Left renal cortex interstitium (tissue), 4 donors: ENCODE measurements at places on chromosomes 1 and 21. TPM values are rescaled to one million over a fixed set of nuclear protein-coding genes. Genes with fewer than 3 reads are reported as not detected.

DNA sequence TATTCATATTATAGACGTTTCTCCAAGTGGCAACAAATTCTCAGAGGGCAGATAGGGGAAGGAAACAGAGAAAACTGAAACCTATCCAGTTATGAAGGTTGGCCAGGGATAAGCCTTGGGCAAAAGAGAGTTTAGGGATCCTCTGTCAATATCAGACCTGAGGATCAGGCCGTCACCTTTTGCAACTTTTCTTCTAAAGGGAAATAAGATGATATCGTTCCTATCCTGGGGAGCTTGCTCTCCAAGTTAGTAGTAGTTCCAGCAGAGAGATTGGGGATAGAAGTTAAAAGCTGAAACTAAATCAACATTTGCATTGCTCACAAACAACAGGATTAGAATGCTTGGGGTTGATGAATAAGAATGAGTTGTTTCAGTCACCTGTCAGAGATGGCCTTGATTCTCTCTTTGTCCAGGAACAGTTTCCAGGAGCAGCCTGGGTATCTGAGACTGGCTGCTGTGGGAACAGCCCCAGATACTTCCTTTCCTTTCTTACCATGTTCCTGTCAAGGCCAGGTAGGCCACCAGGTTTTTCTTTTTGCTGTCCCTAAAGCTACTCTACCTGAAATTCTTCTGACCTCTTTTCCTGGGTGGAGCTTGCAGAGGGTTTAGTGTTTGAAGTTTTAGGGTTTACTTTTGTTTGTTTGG is 2.5 kb downstream of the RIIAD1 start:
- no peak for DNase-seq

The S100A5 gene
- polyA plus RNA-seq: 1.2 TPM

GRCh38 chr1:52640697-52641096 is 7.7 kb downstream of the SHISAL2A start:
- no peak for DNase-seq

DNA sequence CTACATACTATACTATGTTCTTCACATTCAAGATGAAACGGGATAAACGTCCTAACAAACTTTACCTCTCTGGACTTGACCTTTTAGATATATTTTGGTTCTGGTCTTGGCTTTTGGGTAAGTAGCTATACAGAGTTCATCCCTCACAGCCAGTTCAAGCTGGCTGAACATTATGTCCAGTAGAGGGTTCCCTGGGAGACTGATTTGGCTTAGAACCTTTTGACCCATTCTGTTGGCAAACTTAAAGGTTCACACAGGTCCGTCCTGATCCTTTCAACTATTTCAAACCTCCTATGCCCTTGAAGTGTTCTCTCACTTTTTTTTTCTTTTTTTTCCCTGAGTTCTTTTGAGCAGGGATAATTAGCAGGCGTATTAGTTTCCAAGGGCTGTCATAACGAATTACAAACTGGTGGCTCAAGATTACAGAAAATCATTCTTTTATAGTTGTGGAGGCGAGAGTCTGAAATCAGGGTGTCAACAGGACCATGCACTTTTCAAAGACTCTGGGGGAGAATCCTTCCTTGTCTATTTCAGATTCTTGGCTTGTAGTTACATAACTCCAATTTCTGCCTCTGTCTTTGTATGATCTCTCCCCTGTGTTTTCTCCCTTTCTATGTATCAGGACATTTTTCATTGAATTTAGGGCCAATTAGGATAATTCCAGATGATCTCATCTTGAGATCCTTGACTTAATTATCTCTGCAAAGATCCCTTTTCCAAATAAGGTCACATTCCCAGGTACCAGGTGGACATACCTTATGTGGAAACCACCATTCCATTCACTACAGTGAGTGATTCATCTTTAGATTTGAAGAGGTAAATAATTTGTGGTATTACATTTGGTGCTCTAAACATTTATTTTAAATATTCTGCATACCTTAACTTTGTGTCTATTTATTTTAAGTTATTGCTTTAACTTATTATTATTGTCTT is 257.4 kb upstream of the USP25 start:
- DNase-seq: no peak

DNA sequence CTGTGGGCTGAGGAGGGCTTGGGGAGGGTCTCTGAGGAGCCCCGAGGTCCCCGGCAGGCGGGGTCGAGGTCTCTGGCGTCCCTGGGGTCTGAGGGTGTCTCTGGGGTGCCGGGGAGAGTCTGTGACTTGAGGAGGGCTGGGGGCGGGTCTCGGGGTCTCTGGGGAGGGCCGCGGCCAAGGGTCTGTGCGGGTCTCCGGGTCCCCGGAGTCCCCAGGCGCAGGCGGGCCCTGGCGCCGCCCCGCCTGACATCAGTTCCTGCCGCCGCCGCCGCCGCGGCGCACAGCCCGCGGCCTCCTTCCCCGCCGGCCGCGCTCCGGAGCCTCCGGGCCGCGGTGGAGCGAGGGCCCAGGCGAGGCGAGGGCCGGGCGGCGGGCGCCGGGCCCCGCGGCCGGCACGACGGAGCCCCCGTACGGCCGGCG is at the start of gene PLEKHM2:
PLEKHM2 (plus strand) TSS at position 279 of the 420 bp plus-strand sequence. CDS start 239 bp downstream, outside the sequence.
- no peak for DNase-seq

- no peak for DNase-seq
Observed at GRCh38 chr1:67345556-67345955, 37.9 kb downstream of the IL12RB2 start.

The CCDC30 gene
- 22.4 TPM for polyA plus RNA-seq

The SYTL1 gene
- polyA plus RNA-seq: 10.3 TPM

DNA sequence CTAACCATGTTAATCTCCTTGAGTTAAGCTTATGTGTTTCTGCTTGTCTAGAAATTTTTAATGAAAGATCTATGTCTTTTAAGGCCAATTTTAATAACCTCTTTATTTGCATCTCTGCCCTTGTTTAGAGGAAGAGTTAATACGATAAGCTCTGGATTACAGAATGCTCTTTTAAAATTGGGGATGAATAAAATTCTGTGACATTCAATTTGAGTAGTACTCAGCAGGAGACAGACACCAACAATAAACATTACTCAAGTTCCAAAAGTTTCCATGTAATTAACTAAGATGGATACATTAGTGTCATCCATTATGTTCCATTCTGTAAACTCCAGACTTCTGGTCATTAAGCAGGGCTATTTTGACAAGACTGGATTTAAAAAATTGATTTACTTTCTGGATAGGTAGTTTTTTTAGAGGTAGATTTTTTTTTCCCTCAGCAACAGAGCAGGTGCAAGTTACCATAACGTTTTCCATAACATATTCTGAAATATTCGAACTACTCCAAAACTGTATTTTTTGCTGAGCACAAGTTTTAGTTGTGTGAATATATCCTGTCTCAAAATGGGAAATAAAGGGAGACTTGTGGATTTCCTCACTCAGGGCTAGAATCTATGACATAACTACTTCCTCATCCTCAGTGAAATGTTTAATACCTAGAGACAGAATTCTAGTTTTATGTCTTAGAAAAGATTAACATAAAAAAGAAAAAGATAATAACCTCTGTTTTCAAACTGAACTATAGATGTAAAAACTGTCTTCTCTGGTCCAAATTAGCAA is 221.7 kb downstream of the NEGR1 start:
- no peak for DNase-seq

GRCh38 chr1:205373798-205374175 is 17.1 kb upstream of the KLHDC8A start:
- DNase-seq: no peak

The THEM5 gene
- 0.82 TPM for polyA plus RNA-seq

DNA sequence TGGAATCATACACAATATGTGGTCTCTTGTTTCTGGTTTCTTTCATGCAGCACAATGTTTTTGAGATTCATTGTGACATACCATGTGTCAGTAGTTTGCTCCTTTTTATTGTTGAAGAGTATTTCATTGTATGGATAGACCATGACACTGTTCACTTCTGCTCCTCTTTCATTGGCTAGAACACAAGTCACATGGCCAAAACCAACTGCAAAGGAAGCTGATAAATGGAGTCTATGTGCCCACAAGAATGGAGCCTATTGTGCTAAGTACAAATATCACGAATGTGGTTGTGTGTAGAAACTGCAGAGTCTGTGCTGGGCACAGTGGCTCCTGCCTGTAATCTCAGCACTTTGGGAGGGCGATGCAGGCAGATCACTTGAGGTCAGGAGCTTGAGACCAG is 28.6 kb upstream of the FNBP1L start:
- DNase-seq: no peak

The CD52 gene
- 9.6 TPM for polyA plus RNA-seq

The PTGS2 gene
- polyA plus RNA-seq: 1.1 TPM

- no peak for DNase-seq
Observed at GRCh38 chr1:32128964-32129363, 21.1 kb downstream of the KPNA6 start.

The UBR4 gene
- 149 TPM for polyA plus RNA-seq

GRCh38 chr21:31930001-31930400 is 57.2 kb downstream of the HUNK start:
- DNase-seq: no peak

- DNase-seq: no peak
Observed at GRCh38 chr1:60681095-60681860, 401.1 kb upstream of the NFIA start.

The LAMC1 gene
- 300 TPM for polyA plus RNA-seq

The CYP4A22 gene
- 6.6 TPM for polyA plus RNA-seq

The SUSD4 gene
- 22.9 TPM for polyA plus RNA-seq

- DNase-seq: no peak
Observed at GRCh38 chr1:200710166-200710565, 28.5 kb upstream of the CAMSAP2 start.
